ENCODE measurements at places on chromosomes 2 and 18.

DNA sequence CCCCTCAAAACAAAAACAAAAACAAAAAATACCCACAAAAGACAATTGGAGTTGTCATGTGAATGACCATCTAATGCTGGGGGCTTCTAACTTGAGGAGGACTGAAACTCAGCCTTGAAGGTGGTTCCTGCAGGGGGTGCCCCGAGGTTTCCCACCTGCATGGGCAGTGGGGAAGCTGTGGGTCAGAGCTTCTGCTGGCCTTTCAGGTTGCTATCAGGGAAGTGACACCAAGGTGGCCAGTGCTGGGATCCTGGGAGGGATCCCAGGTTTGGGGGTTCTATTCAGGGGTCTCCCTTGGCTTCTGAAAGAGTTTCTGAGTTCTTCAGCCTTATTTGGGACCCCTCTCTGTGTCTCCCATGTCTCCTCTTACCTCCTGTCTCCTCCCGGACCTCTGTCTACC, 62.8 kb downstream of the LDLRAD4 start:
- DNase-seq = no peak

DNA sequence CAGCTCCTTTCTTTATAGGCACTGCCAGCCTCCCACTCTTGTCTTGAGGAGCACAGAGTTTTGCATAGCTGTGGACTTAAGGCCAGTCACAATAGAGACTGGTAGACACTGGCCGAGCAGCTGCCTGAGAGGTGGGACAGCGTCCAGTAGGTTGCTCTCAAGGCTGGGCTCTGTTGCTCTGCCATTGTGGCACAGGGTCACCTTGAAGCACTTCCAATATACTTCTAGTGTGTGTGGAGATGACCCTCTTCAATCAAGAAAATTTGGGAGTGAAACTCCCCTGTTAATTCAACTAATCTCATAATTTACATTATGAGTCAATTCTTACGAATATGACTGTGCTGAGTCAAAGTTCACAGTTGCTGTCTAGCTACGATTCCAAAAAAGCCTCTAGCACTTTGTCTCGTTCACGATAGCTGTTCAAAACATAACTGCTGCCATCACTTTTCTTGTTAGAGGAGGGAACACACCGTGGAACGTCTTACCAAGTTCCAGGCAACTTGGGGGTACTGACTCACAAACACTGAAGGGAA, 636.2 kb downstream of the EPHA4 start:
- peak; percentile 1 for DNase-seq

DNA sequence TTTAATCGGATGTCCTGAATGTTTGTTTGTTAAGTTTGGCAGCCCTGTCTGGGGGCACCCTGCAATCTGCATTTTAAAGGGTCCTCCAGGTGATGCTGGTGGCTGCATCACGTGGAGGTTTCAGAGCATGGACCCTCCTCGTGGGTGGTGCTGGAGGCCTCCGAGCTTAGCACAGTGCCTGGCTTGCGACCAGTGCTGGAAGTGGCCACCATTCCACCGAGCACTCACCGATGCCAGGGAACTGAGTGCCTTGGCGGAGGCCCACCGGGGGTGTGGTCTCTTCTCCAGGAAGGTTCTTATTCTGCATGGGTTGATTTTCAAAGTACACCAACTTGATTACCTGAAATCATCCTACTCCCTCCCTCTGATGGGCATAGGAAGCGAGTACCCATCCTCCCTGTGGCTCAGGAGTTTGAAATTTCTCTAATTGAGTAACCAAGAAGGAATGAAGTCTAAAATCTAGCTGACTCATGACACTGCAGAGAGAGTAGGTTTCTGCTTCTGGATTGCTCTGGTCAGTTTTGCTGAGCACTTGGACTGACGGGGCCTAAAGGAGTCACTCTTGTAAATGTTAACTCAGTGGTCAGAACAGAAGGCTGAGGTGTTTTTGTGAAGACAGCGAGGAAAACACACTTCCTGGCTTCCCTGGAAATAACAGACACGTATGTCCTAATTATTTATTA, 58.1 kb upstream of the SLC66A3 start:
- no peak for DNase-seq

DNA sequence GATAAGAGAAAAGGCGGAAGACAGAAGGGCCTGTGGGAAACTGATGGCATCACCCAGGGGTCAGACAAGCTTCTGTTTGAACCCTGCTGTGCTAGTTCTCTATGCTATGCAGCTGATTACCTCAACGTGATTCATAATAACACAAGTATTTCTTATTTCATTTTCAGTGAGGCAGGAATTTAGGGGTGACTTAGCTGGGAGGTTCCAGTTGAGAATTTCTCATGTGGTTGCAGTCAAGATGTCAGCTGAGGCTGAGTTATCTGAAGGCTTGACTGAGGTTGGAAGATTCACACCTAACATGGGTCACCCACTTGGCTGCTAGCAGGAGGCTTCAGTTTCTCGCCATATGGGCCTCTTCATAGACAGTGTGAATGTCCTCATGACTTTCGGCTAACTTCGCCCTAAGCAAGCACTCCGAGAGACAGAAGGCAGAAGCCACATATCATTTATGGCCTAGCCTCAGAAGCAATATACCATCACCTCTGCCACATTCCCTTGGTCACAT, 34.0 kb upstream of the TMEM131 start:
- DNase-seq = no peak

DNA sequence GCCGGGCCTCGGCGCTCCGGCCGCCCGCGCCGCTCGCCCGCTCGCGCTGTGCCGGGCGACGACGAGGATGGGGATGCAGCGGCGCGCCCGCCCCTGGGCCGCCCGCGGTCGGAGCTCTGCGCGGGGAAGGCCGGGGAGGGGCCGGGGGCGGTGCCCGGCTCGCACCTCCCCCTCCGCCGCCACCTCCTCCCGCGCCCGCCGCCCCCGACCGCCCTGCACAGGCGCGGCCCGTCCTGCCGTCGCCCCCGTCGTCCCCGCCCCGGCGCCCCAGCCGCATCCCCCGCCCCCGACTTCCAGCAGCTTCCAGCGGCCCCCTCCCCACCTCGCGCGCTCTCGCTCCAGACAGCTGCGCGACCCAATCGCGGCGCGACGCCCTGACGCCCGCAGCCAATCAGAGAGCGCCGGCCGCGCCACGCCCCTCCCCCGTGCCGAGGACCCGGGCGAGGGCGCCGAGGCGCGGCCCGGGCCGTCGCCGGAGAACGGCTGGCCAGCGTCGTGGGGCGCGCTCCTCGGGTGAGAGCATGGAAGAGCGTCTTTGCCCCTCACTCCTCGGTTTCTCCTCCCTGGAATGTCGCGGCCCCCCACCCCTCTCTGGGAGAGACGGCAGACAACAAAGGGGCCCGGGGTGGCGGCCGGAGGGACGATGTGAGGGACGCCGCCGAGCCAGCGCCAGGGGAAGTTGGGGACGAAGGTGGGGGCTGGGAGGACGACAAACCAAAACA, at the start of gene MBOAT2:
Gene MBOAT2 (minus strand): TSS at position 69 of the 722 bp plus-strand sequence. CDS start 70 bp downstream, outside the sequence.
- DNase-seq = peak; percentile 59

GRCh38 chr2:27715318-27716210, 51.9 kb downstream of the SLC4A1AP start:
- no peak for DNase-seq

DNA sequence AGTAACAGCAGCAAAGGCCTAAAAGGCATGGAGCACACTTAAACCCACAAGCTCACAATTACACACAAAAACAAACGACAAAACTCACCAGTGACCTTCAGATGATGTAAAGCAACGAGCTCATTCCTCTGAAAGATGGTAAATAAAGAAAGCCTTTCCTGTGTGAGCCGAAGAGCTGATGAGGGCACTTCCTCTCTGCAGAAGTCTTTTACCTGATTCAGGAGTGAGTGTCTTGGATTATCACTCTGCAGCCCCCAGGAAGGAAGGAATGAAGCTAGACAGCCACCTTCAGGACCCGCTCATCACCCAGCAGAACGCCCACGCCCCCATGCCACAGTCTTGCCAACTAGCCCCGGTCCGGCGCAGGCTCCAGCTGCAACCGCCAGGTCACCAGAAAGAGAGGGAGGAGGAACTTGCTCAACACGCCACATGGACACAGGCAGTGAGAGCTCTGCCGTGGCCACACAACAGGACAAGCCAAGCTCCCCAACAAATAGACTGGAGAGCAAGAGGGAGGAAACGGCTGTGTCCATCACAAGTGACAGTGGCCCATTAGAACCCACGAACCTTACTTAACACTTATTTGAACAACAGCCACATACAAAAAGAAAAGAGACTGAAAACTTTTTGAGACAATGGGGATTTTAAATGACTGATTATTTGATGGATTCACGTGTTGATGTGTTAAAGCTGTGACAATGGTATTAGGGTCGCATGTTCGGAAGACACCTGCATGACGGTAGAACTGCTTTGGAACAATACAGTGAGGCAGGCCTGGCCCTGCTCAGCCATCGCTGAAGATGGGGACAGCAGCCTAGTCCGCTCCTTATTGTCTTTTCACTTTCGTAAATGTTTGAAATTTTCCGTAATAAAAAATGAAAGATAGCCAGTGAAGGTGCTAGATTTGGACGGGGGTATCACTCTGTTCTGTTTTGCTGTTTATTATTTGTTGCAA, 127.3 kb downstream of the HDAC4 start:
- no peak for DNase-seq

GRCh38 chr18:35466334-35466733, 31.4 kb downstream of the INO80C start:
- no peak for DNase-seq

DNA sequence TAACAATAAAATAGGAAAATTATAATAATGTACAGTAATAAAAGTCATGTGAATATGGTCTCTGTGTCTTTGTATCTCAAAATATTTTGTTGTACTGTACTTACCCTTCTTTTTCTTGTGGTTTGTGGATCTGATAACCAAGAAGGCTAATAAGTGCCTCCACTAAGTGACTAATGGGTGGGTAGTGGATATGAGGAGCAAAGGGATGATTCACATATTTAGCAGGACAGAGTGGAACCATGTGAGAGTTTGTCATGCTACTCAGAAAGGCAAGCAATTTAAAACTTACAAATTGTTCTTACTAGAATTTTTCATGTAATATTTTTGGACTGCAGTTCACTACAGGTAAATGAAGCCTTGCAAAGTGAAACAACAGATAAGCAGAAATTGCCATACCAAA, 1241.2 kb upstream of the CDH2 start:
- DNase-seq = no peak

- DNase-seq = no peak
Measured at GRCh38 chr2:143503280-143503679, 374.1 kb downstream of the ARHGAP15 start.

DNA sequence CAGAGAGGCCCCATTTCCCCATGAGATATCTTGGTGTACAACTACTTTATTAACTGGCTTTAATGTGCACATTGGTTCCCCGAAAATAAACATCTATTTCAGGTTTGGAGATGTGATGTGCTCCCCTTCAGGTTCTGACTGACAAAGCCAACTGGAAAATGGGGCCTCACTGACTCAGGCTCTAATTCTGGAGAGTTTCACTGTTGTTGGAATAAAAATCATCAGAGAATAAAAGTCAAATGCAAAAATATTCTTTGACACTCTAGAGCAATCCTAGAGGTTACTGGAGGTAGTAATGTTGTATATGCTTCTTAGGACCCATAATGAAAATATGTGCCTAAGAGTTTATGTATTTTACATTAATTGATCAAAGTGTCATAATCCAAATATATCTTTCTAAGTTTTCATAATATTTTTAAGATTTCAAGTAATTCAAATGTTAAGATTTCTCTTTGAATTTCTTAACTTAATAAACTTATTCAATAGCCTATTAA, 189.9 kb upstream of the COL3A1 start:
- no peak for DNase-seq

GRCh38 chr2:130872741-130873125, 36.0 kb downstream of the ARHGEF4 start:
- DNase-seq = no peak

GRCh38 chr2:240831594-240832204, 11.7 kb upstream of the KIF1A start:
- DNase-seq = no peak

- DNase-seq = no peak
Measured at GRCh38 chr2:170106102-170106840, 71.7 kb upstream of the MYO3B start.

DNA sequence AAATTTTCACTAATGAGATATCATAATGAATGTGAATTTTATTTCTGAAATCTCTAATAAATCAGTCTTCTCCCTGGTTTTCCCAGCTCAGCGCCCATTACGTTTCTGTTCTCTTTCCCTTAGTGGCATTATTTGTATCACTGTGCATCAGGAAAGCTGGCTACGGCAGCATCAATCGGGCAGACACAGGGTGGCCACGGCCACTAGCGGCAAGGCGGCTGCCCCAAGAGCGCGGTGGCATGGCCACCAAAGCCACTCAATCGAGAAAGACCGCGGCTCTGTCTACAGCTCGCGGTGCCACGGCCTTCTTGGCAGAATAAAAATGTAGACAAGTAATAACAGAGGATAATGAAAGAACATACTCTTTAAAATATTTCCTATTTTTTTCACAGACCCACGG, 168.0 kb downstream of the RPIA start:
- DNase-seq = no peak

DNA sequence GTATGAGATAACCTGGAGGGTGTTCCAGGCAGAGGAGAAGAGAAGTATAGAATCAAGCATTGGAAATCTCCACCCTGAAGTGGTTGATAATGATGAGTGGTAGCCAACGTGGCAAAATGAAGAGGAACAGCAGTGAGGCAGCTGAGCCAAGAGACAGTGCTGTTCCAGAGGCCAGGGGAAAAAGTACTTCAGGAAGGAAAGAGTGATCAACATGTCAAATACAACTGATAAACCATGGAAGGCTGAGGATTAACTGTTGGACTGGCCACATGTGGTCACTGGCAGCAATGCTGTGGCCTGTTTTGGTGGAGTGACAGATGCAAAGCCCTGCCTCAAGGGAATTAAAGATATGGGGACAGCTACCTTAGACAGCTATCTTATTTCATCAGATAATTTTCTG, 51.9 kb upstream of the RMP24 start:
- no peak for DNase-seq

GRCh38 chr2:97766567-97766966, 53.2 kb downstream of the ZAP70 start:
- no peak for DNase-seq

GRCh38 chr2:49080681-49081080, 73.6 kb downstream of the FSHR start:
- no peak for DNase-seq

GRCh38 chr2:151239624-151240023, 22.0 kb downstream of the RBM43 start:
- no peak for DNase-seq

GRCh38 chr2:39991298-39991697, 212.2 kb upstream of the THUMPD2 start:
- no peak for DNase-seq

GRCh38 chr2:231425811-231426703, 30.5 kb downstream of the B3GNT7 start:
- peak; percentile 27 for DNase-seq

- DNase-seq = no peak
Measured at GRCh38 chr18:54296062-54296461, 26.7 kb downstream of the POLI start.

DNA sequence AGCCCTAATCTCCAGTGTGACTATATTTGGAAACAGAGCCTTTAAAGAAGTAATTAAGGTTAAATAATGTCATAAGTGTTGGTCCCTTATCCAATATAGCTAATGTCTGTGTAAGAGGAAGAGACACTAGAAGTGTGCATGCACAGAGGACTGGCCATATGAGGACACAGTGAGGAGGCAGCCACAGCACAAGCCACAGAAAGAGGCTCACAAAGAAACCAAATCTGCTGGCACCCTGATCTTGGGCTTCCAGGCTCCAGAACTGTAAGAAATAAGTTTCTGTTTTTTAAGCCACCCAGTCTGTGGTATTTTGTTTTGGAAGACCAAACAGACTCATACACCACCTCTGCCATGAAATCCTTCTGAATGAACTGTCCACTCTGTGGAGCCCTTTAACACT, 186.4 kb upstream of the SLC39A10 start:
- DNase-seq = no peak

Measured in stimulated activated CD8-positive, alpha-beta memory T cell treated with anti-CD3 and anti-CD28 coated beads, Interleukin-15, amount 100 ng/mL, for 48 hours (primary cell).